ENCODE measurements at places on chromosomes 4 and X. TPM values are rescaled to one million over a fixed set of nuclear protein-coding genes. Genes with fewer than 3 reads are reported as not detected.

GRCh38 chr4:7699031-7699430 is 240.6 kb downstream of the AFAP1 start:
- DNase-seq, result peak; percentile 73

DNA sequence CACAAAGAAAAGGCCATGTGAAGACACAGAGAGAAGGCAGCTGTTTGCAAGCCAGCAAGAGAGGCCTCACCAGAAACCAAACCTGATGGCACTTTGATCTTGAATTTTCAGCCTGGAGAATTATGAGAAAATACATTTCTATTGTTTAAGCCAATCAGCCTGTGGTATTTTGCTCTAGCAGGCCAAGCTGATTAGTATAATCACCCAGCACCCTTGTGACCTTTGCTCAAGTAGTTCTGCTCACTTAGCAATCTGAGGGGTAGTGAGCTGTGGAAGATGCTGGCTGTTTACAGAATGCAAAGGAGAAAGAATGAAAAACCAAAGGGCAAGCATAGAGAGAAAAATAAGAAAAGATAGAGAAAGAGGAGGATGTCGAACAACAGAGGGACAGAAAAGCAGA is 396.4 kb upstream of the BOD1L1 start:
- no peak for DNase-seq

DNA sequence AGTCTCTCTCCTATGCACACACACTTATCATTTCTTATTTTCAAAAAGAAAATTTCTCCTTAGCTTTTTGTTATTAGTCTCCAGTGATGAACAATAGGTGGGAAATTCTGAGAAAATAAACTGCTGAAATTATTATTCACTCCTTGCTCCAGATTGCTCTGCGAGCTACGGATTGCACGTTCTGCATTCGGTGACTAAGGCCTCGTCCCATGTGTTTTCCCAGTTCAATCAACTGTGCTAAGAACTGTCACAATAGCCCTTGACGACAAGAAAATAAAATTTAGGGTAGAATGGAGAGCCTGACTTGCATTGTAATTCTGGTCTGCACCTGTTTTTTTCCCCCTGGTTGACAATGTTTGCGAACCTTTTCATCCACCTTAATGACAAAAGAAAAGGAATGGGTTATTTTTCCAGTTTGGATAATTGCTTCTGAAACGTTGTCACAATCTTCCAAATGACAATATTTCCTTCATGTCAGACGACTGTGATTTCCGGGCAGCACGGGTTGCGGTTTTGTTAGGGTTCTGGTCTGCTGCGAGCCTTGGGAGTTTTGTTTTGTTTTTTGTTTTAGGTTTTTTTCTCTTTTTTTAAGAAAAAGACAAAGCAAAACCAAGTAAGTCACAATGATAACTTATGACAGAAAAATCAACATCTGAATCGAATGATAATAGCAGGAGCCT is 124.5 kb upstream of the NOCT start:
- no peak for DNase-seq

- no peak for DNase-seq
Observed at GRCh38 chr4:81490403-81491160, 18.9 kb upstream of the RASGEF1B start.

- DNase-seq, result no peak
Observed at GRCh38 chr4:42824278-42824977, 68.1 kb upstream of the GRXCR1 start.

DNA sequence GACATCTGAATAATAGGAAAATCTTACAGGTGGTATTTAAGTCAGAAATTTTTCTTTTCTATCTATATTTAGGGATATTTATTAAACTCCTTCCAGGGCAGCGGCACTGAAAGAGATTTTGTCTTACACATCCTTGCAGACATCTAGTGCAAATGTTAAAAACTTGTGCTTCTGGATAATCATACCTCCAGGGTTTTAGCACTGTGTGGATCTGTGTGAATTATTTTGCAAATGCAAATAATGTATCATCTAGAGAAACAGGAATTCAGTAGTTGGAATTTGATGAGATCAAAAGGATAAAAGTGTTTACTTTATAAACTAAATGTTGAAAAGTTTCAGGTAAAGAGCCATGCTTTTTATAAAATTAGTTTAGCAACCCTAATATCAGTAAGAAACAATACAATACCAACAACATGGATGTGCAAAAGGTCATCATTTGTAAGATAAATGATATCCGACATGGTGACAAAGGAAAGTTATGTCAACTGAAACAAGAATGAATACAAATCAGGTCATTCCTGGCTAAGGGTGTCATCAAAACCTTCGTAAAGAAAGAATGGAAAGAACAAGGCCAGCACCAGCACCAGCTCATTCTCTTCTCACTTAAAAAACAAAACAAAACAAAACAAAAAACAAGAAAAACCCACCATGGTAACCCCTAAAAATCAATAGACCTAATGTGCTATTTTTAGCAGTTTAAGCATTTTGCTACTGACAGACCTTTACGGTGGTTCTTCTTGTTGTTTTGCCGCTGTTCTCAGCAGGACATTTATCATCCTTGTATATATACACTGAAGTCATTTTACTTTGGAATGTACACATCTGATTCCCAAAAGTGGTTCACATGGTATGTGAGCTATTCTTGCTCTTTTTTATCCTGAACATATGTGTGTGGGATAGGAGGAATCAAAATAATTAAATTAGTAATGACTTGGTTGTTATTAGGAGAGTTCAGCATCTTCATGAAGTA is 219.7 kb upstream of the NDST3 start:
- DNase-seq, result no peak

GRCh38 chr4:187251896-187252295 is 528.2 kb upstream of the FAT1 start:
- no peak for DNase-seq

DNA sequence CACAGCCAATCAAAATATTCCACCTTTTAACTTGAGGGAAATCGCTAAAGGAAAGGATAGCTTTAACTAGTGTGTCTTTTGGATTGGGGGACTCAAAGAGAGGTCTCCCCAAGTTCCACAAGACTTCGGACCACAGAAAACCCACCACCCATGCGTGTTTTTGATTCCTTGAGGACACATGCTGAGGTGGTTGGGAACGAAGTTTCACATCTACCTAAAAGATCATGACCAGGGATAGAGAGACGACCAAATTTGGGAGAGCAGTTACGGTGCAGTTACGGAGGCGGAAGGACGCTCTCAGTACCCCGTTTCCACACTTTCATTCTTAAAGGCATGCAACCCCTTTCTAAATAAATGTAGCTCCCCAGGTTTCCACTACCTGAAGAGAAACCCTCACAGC is 1.1 kb downstream of the PCYT1B start:
- DNase-seq, result no peak

LRCH2 gene
- 6.5 TPM for polyA plus RNA-seq

GRCh38 chr4:165185448-165185847 is 21.9 kb upstream of the KLHL2 start:
- no peak for DNase-seq

DNA sequence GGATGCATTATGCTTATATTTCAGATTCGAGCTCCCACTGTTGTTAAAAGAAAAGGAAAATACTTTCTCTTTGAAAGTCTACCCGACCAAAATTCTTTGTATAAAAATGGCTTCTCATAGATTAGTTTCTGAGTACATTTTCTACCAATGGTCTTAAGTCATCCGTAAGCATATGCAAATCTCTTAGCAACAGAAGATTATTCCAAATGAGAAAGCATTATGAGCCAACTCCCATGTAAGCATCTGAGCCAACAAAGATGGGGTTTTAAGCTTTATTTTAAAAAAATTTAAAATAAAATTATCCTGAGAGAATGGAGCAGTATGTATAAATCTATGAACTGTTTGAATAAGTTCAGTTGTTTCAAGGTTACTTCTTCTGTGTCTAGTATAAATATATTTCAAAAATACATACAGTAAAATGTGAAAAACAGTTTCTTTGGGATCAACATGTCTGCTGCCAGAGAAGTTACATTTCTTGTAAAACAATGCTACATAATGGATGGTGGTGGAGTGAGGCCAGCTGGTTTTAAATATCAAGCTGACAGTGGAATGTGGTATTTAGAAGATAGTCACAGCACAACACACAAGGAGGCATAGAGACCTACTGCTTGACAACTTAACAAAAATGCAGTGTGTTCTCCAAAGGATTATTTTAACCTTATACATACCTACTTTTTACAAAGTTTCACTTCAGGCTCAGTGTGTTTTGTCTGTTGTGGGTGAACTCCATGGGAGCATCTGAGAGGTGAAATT is 199.5 kb upstream of the DIPK2B start:
- DNase-seq, result peak; percentile 5

HMGB3 gene
- polyA plus RNA-seq, result not detected

All from muscle of arm (tissue), 14 donors.